Transverse colon (tissue), 4 donors: ENCODE measurements at places on chromosomes 16 and 17.

- no peak for DNase-seq
These were observed 46.3 kb downstream of the MRM1 start for GRCh38 chr17:36647636-36648035.

DNA sequence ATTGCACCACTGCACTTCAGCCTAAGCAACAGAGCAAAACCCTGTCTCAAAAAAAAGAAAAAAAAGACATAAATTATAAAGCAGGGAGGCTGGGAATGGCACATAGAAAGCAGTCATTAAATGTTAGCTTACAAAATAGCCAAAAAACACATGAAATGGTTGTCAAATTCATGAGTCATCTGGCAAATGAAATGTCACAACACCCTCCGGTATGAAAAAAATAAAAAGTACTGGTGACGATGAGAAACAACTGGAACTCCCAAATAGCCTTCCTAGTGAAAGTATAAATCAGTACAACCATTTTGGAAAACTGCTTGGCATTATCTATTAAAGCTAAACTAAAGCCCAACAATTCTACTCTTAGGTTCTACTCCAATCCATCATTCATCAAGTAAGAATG lies 3.5 kb upstream of the KATNB1 start:
- no peak for DNase-seq

DNA sequence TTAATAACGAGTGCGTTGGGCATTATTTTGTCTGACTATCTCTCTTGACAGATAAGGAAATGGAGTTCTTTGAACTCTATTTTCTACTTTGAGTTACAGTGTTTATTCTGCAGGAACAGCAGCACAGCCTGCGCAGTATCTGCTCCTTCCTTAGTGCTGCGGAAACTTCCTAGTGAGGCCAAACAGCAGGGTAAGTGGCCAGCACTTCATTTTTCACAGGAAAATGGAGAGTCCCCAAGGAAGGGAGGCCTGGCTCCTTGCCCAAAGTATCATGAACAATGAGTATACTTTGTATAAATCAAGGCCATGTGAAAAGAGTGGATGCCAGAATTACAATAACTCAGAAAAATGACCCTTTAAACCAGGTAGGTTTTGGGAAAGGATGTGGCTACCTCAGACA lies 140.6 kb downstream of the VPS53 start:
- DNase-seq: no peak

- DNase-seq: no peak
These were observed 130.9 kb downstream of the CDH11 start for GRCh38 chr16:64991001-64991400.

DNA sequence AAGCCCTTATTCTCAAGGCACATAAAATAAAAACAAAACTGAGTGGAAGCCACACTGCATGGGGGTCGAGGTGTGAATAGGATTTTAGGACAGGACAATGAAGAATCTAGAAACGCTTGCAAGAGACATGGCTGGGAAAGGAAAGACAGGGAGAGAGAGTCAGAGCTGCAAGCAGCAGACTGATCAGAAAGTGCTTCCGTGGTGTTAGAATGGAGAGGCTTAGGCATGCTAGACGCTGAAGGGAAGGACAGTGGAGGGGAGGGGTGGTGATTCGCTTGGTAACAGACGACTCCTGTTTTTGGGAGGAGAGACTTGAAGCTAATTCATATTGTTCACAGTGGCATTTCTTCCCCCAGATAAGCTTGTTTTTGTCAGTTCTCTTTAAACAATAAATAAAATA lies 173.5 kb downstream of the AIPL1 start:
- no peak for DNase-seq

- DNase-seq: no peak
These were observed 1.2 kb downstream of the CHST5 start for GRCh38 chr16:75534560-75535205.

- no peak for DNase-seq
These were observed 224.6 kb downstream of the HAPSTR1 start for GRCh38 chr16:9316008-9316407.

- DNase-seq: no peak
These were observed 42.4 kb upstream of the JPH3 start for GRCh38 chr16:87559945-87560344.

DNA sequence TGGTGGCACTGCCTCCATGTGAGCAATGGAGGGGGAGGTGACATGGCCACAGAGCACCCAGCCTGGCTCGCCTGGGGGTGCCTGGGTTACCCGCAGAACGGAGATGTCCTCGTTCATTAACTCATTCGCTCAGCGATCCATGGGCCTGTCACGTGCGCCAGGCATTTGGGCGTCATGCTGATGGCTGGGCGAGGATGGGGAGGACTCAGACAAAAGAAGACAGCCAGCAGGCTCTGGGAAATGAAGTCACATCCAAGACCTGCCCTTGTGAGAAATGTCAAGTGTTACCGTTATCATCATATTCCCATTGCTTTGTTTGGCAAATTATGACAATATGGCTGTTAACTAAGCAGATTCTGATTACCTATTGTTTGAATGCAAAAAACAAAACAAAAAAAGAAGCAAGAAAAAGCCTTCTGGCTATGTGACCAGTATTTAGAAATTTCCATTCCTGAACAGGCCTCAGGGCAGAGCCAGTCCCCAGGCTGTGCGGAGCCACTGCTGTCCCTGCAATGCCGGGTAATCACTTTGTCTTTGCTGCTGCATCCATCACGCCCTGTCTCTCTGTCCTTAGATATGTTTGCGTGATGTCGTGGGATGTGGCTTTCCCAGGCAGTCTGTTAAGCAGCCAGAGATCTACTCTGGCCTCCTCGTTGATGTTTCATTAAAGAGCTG lies 57.9 kb downstream of the CMIP start:
- DNase-seq: no peak

- peak; percentile 42 for DNase-seq
These were observed 26.9 kb downstream of the RGS9 start for GRCh38 chr17:65163990-65164495.

GRCh38 chr16:55653106-55653505 lies 2.7 kb upstream of the SLC6A2 start:
- DNase-seq: no peak

DNA sequence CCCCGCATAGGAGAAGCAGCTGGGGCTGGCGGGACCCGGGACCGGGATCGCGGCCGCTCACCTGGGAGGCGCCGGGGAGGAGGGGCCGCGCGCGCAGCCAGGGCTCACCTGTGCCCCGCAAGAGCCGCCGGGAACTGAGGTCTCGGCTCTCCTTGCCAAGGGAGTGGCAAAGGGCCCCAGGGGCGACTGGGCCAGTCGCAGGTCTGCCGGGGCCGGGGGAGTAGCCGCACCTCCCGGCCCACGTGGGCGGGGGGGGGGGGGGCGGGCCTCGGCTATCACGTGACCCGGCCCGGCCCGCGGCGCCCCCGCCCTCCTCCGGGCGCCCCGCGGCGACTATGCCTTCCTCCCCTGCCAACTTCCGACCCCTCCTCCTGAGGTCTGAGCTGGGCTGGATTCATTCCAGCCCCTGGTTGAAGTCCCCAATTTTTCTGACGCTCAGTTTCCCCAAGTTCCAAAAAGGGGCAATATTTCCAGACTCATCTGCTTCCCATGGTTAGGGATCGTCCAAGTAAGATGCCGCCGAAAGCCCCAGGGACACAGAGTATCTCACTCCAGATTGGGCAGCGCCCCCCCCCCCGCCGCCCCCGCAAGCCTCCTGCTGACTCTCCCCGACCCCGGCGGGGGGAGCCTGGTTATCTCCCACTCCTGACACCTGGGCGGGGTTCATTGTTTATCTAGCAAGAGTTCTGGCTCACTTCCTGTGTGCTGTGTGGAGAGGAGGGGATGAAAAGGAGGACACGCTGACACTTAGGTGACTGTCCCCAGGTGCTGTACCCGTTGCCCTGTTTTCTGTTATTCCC lies at the start of gene TMC6:
Gene TMC6, minus strand, starts transcription at position 205 of the 800 bp plus-strand sequence. CDS start 1,923 bp downstream, outside the sequence.
- peak; percentile 83 for DNase-seq

- DNase-seq: no peak
These were observed 125.2 kb downstream of the C16orf78 start for GRCh38 chr16:49498666-49499413.

DNA sequence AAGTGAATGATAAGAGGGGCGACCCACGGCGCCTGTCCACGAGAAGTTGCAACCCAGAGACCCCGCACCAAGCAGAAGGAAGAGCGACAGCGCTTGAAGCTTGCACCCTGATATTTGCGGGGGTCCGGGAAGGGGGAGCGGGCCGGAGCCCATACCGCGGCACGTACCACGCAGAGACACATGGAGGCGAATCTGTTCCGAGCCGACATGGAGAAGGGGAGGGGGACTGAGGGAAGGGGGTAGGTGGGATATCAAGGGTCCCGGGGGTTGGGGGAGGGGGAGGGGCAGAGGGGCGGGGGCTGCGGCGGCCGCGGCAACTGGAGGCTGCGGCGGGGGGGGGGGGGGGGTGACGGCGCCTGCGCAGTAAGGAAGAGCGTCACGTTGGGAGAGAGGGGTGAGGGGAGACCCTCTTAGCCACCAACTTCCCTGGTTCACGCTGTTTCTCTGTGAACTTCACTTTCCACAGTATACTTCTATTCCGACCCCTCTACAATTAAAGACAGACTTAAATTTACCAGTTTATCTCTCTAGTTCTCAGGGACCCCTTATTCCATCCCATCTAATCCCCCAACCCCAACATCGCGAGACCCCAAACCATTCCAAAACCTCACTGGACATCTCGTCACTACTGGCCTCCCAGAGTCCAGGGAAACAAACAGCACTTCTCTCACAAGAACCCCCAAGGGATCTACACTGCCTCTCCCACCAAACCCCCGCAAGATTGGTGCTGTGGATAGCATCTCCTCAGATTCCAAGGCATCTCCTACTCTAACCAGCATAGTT lies 8.0 kb downstream of the DLG4 start:
- no peak for DNase-seq

DNA sequence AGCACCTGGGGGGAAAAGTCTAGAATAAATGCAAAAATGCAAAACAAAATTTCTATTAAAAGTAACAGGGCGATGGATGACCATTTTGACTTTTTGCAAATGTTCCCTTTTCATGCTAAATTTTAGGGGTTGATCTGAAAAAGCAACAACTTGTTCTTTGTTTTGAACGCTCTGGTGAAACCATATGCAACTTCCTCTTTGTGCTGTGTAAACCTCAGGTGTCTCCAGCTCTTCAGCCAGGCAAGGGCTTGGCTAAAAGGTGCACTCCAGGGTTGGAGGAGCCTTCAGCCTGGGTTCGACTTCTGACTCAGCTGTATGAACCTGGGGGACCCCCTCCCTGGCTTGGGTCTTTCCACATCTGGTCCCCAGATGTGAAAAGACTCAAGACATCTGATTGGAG lies 9.5 kb downstream of the IRF8 start:
- no peak for DNase-seq
